ENCODE measurements at places on chromosomes 4 and X.
A peak's percentile ranks its signal among the peaks of the same experiment; 100 is the strongest.

- no peak for DNase-seq
These were observed 605.9 kb downstream of the ADGRL3 start for GRCh38 chr4:61805979-61806378.

DNA sequence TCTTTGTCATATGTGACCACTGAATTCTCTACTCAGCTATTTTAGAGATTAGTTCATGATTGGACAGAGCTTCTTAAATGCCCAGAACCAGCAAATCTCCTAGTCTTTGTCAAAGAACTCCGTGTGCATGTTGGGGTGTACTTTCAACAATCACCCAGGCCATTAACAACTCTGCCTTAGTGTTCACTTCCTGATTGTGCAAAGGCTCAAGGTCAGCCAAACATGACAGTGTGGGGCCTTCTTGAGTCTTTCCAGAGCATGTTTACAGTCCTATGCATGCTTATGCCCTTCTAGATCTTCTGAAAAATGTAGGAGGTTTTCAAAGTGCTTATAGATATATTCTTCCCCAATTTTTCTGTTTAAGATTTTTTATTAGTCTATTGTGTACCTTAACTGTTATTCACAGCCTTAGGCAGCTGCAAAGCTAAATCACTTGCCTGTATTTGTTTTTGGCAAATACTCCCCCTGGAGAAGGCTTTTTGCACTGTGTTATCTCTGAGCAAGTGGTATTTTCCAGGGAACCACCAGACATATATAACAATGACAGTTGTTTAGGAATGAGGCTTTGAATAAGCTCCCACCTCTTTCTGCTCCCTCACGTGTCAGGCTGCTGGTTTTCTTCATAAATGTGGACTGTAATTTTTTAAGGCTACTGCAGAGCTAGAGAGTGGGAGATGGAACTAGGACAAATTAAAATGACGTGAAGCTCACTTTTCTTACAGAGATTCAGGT, 24.0 kb upstream of the DRP2 start:
- no peak for DNase-seq

- peak; percentile 37 for DNase-seq
These were observed 25.6 kb upstream of the MSMO1 start for GRCh38 chr4:165301833-165302232.

GRCh38 chrX:109268340-109268739, 213.5 kb downstream of the GUCY2F start:
- DNase-seq = no peak

- no peak for DNase-seq
These were observed 6.0 kb downstream of the TMEM271 start for GRCh38 chr4:569958-570667.

DNA sequence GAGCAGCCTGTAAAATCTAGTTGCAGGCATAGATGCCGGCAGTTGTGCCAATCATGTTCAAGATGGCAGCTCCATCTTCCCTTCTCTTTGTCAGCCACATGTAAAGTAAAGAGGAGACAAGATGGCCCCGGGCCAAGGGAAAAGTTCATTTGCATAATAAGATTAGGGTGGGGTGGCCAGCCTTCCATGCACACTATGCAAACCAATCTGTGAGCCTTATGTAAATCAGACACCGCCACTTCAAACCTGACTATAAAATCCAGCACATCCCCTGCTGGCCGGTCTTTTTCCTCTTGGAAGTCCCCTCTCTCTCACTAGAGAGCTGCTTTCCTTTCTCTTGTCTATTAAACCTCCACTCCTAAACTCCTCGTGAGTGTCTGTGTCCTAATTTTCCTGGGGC, 78.9 kb upstream of the CBR4 start:
- no peak for DNase-seq

DNA sequence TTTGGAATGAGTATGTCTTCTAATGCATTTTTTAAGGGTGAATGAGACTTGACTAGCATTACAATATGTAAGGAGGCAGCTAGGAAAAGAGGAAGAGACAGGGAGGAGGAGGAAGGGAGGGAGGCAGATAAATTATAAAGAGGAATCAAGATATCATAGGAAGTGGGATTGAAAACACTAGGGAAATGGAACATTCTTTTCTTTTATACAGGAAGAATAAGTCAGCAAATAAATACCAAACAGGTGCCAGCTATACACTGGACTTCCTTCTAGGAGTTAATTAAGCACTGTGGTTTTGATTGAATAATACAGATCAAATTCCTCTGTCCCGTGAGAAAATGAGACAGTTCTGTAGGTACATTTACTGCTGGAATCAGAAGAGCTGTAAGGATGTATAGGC, 78.6 kb downstream of the PACRGL start:
- no peak for DNase-seq

GRCh38 chr4:180557348-180557747, 1685.9 kb upstream of the TENM3 start:
- no peak for DNase-seq

DNA sequence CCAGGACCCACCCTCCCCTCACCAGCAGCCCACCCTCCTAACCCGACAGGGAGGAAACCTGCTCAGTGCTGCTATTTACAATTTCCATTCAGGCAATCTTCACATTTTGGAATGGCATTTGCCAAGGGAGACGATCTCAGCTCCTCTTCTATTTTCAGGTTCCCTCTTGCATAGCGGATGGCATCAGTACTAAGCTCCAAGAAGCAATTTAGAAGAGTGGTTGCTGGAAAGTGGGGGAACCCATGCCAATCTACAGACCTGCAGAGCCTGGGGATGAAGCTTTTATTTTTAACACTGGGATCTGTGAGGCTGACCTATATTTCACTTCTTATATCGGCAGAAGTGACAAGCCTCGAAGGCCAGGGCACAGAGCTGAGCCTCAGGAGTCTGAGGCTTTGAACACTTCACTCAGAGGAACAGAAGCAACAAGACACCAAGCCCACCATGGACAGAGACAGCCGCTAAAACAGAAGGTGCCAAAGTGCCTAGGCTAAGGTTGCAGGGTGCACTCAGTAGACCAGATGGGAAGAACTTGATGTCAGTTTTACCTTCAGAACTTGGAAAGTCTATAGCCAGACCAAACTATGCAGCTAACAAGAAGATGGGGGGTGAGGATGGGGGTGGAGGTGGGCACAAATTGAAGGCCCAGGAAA, 44.0 kb downstream of the SCD5 start:
- no peak for DNase-seq

DNA sequence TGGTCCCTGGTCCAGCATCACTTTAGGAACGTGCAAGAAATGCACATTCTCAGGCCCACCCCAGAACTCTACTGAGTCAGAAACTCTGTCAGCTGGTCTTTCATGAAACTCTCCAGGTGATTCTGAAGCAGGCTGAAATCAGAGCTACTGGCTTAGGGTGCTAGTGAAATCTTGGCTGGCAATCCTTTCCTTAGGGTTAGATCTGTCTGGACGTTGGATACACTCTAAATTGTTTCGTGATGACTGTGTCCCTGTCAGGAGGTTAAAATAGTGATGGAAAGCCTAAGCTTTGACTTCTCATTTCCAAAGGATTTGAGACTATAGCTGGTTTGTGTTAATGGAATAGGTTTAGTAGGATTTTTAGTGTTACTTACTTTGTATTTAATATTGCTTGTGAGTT, 99.1 kb downstream of the ARHGAP10 start:
- no peak for DNase-seq

DNA sequence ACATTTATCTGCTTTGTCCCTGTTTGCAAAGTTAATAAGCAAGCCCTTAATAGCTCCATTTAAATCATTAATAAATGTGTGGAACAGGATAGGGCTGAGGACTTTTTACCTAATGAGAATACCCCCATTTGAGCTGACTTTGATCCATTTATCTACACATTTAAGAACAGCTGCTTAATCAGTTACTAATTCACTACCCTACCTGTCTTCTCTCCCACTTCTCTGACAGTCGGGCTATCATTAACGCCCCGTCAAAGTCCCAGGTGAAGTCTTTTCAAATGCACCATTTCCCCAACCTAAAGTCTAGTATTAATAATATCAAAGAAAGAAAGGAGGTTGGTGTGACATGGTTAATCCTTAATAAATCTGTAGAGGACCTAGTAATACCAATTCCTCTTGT, 57.2 kb upstream of the NAP1L5 start:
- no peak for DNase-seq

GRCh38 chr4:123478859-123479345, 82.3 kb downstream of the SPRY1 start:
- no peak for DNase-seq

DNA sequence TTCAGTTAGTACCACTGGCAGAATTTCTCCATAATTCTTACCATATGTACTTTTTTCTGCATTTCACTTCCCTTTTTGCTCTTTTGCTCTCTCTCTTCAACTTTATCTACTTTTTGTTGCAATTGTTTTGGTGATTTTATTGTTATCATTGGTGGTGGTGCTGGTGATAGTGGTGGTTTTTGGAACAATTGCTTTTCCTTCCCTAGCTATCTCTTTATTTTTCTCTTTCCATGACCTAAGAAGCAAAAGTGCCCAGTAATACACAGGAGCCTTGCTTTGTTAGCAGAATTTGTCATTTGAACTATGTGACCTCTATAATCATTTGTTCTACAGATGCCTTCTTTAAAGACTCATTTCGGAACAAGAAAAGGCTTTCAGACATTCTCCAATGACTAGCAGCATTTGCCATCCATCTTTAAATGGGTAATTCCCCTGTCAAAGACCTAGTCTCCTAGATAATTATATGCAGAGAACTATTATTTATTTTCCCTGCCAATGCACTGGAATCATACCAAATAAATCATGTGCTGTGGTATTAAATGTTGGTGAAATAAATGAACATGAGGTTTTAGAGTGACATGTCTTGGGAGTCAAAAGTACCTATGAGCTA, 154.5 kb downstream of the GASK1B start:
- peak; percentile 3 for DNase-seq

All from Kasumi-1 (cell line).